ENCODE measurements at places on chromosomes 7 and 10.

- no peak for DNase-seq
Measured at GRCh38 chr10:52383088-52383487, 69.0 kb downstream of the DKK1 start.

GRCh38 chr7:105996860-105997737 lies 34.0 kb downstream of the CDHR3 start:
- DNase-seq = no peak

DNA sequence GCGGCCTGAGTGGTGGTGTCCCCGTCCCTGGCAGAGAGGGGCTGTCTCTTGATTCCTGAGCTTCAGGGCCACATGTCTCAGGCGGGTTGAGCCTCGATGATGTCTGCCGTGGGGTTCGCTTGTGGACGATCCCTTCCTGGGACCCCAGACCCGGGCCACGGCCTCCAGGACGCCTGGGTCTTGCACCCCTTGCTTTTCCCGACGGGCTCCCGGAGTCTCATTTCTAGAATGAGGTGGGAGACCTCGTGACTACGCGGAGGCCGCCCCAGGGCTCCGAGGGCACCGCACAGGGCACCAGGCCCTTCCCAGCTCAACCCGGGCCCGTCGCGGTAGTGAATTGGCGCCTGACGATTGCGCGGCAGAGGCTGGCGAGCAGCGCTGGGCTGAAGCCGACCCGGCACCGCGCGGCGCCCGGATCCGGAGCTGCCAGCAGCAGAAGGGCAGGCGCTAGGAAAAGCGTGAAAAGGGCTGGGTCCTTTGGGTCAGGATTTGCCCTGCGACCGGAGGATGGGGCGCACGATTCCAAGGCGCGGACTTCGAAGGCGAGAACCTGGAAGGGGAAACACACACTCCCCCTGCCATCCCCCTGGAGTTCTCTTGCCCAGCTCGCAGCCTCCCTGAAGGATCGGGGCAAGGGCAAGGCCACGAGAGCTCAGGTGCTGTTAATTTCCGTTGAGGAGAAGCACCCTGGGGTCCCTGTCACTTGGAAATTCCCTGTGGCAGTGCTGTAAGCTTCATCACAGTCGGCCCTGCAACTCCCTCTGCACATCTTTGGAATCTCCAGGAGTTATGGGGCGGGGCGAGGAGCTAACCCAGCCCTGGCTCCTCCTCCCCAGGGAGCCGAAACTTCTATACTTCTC lies 15.5 kb downstream of the TLX1 start:
- DNase-seq = no peak

- DNase-seq = no peak
Measured at GRCh38 chr7:102203218-102203617, 83.5 kb upstream of the SH2B2 start.

- DNase-seq = no peak
Measured at GRCh38 chr7:86851566-86851965, 207.9 kb downstream of the GRM3 start.

DNA sequence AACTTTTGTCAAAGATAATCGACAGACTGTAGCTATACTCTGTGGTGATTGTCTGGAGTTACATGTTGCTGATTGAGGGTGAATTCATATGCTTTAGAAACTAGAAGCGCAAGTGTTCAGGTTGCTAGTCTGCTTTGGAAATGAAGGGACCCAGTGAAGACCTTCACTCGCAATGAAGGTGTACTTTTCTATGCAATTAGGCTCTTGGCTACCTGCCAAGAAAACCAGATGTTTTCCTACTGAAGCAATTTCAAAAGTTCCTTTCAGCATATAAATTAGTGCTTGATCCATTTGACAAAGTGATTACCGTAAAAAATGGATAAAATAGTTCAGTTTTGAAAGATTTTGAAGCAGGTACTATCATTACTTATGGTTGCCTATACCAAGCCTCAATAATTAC lies 10.0 kb upstream of the STK31 start:
- DNase-seq = no peak

- DNase-seq = no peak
Measured at GRCh38 chr10:20993389-20993788, 96.3 kb upstream of the NEBL start.

GRCh38 chr10:110860576-110861241 lies 11.0 kb upstream of the PDCD4 start:
- DNase-seq = no peak

DNA sequence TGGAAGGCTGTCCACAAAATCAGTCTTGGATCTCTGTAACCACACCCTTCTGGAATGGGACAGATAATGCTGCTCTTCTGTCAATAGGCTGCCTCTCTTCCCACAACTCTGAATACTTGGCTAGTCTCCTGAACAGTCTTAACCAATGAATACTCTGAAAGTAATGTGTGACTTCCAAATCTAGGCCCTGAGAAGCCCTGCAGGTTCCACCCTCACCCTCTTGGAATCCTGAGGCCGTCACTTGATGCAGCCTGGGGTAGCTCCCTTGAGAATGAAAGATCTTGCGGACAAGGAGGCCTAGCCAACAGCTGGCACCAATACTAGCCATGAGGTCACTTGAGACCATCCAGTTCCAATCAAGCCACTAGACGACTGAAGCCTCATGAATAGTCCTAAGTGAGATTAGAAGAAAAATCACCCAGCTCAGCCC lies 109.2 kb downstream of the ARHGAP12 start:
- peak; percentile 81 for DNase-seq

- DNase-seq = no peak
Measured at GRCh38 chr7:140334341-140335057, 63.8 kb downstream of the SLC37A3 start.

- DNase-seq = no peak
Measured at GRCh38 chr10:72828294-72828693, 65.2 kb upstream of the OIT3 start.

DNA sequence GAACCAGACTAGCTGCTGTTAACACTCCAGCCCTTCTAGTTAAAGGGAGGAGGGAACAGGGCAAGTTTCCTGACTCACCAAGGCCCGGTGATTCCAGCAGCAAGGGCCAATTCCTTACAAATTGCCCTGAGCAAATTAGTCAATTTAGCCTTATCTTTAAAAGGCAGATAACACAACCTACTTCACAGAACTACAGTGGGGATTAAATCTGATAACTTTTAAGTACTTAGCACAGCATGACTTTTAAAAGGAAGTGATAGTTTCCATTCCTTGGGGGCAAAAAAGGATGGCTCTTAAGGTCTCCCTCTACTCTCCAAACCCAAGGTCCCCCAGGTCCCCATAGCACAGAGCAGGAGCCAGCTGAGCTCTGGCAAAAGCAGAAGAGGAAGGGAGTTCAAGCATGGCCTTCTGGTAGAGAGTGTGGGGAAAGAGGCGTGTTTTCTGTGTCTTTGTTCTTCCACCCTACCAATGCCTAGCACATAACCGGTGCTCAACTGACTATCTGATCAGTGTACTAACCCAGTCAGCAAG lies 4.0 kb downstream of the CDCA7L start:
- DNase-seq = no peak

- DNase-seq = no peak
Measured at GRCh38 chr10:6924166-6924565, 344.1 kb upstream of the PRKCQ start.

DNA sequence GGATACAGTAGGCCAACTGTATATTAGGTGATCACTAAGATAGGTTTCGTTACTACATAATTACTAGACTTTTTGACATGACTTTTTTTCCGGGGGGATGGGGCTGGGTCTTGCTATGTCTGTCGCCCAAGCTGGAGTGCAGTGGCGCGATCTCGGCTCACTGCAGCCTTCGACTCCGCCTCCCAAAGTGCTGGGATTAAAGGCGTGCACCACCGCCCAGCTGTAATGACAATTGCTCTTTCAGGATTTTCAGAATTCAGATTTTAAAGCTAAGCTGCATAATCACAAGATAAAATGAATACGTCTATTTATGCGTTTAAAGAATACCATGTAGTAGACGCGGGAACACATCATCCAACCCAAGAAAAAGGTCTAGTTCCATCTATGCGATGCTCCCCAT lies 982 bp downstream of the IDI1 start:
- no peak for DNase-seq

DNA sequence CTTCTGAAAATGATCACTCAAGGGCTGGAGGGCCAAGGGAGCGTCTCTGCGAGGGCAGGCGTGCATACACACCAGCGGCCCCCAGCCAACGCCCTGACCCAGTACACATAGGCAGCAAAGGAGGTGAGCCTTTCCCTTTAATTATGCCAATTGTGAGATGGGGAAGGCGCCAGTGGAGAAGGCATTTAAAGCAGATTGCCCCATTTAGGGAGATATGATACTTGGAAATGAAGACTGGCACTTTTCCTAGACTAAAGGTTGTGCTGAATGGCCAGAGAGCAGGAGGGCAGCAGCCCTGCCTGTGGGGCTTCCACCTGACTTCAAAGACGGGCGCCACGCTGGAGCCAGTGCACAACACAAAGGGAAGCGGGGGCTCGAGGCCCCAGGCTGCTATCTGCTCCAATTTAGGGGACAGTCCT lies 24.1 kb downstream of the HIPK2 start:
- no peak for DNase-seq

GRCh38 chr10:82564353-82565196 lies 689.6 kb downstream of the NRG3 start:
- no peak for DNase-seq
